ENCODE measurements at places on chromosomes 1 and 21.

GRCh38 chr21:41897047-41897669, 18.0 kb upstream of the PRDM15 start:
- no peak for DNase-seq

DNA sequence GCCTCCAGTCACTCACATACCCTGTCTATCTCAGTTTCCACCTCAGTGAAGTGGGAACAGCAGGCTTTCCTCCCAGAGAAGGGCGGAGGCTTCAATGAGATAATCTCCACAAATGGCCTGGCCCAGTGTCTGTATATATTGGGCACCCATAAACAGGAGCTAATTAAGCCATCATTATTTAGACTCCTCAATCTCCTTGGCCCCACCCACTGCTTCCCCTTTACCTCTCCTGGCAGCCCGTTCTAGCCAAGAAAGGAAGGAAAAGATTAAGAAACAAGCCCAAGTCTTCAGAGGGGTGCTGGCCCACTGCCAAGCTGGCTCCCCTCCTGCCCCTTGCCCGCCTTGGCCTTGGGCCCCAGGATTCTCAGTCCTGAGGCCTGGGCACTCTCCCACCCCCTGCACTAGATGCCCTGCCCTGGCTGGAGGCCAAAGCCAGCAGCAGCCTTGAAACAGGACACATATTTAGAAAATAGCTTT, 15.9 kb upstream of the EPB41 start:
- DNase-seq: no peak

DNA sequence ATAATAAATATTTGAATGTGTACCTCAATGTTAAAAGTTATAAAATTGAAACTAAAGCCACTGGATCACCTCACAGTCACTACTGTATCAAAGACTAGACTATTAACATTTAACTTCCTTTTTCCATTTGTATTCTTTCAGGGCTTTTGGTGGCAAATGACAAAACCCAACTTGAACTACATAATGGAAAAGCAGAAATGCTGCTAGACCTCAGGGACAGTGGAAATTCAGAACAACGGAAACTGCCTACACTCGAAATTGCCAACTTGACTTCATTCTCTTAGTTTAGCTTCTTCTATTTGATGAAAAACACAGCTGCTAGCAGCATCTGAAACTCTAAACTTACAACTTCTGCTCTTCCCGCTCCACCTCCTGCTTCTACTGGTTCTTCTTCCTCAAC, 34.9 kb upstream of the NTNG1 start:
- DNase-seq: no peak

- DNase-seq: no peak
Observed at GRCh38 chr1:201778279-201779065, 50.5 kb upstream of the IPO9 start.

DNA sequence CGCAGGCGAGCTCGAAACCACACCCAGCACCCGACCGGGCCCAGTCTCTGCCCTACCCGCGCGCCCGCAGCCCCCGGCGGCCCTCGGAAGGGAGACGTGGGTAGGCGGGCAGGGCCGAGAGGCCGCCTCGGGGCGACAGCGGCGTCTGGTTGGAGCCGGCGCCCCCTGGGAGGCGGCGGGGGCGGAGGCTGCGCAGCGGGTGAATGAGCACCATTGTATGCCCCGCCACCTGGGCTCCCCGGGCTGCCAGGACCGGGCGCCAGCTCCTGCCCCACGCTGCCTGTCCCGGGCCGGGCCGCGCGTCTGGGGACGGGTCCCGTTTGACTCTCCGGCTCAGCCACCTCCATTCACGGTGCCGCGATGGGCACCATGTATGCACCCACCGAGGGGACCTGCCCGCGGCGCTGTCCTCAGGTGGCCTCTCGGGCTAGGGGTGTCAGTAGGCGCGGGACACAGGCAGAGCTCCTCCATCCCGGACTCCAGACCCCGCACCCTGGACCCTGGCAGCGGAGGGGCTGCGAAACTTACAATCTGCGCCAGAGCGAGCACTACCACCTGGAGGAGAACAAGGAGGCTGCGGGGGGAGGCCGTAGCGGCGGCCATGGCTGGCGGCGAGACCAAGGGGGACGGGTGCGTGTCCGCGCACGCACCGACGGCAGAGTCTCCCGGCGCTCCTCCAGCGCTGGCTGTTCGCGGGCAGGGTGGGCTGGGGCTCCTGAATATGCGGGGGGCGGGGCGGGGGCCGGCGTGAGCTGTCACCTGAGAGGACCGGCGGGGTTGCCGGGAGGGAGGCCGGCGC, at the start of gene COL9A2:
COL9A2 (minus strand) TSS at position 692 of the 799 bp plus-strand sequence; CDS start at position 603, 89 bp downstream.
- DNase-seq: no peak

GRCh38 chr1:158685085-158685484, 1.4 kb downstream of the SPTA1 start:
- DNase-seq: no peak

DNA sequence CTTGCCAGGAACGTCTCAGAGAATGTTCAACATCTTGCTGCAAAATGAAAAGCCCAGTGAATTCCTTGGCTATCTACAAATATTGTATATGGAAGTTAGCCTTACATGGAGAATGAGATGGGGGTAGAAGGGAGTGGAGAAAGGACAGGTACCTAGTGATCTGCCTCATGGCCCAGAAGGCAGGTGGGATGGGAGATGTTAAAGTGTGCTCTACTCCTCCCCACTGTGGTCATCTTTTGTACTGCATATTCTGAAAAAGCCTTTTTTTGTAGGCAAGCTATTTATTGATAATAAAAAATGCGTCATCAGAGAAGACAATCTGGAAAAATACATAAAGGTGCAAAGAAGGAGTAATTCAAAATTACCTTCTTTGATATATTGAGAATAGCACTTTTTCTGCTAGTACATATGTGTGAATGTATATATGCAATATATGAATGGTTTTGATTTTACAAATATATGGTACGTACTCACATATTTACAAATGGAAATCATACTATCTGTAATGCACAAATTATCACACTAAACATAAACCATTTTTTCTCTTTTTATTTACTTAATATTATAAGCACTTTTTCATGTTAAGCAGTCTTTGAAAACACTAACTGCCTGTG, 19.1 kb upstream of the SLC5A9 start:
- no peak for DNase-seq

DNA sequence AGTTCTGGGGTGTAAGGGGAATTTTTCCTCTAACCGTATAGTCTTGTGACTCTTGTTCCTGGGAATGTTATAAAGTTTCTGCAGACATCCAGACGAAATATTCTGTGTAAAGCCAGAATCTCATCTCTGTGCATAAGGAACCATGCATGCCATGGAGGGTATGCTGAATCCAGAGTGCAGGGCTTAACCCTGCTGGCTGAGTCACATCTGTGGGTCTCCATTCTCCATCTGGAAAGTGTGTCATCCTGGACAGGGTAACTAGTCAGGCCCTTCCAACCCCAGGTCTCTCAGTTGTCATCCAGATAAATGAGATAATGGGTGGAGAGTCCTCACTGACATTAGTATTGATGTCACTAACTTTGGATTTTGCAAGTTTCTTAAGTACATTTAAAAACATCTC, 48.8 kb downstream of the ATP5PO start:
- DNase-seq: no peak

GRCh38 chr1:214067397-214067796, 79.6 kb downstream of the PROX1 start:
- no peak for DNase-seq

GRCh38 chr1:67651031-67651430, 34.0 kb upstream of the GADD45A start:
- no peak for DNase-seq

- DNase-seq: no peak
Observed at GRCh38 chr1:151618003-151618402, 6.2 kb downstream of the SNX27 start.
